Sigmoid colon (tissue), 7 donors: ENCODE measurements at places on chromosomes 4 and X. TPM values are rescaled to one million over a fixed set of nuclear protein-coding genes. Genes with fewer than 3 reads are reported as not detected.
A peak's percentile ranks its signal among the peaks of the same experiment; 100 is the strongest.

RBM3 gene
- total RNA-seq, result 83.9 TPM

IGSF1 gene
- 0.49 TPM for total RNA-seq

CD40LG gene
- total RNA-seq, result 0.36 TPM

DNA sequence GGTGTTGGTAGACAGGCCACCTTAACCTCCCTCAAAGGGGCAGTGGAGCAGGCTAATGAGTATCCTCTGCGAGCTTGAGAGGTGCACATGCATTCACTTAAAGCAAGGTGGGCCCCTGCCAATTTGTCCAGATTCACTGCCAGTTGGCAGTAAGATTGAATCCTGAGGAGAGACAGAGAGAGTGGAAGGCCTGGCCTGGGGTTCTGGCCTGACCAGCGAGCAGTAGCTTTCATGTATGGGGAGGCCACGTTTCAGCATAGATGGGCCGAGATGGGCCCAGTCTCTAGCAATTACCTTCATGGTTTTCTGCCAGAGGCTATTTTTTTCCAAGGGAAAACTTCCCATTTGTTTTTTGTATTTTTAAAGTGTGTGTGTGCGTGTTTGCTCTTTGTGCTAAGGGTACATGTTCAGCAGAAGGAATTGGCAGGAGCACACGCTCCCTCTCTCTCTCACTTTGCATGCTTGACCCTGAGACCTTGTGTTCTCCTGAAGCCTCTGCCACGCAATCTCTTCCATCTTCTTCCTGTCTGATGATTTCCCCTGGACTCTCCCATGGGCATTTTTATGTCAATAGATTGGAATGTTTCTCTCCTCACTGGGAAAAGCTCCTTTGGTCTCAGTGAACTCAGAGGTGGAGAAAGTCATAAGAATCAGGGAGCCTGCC lies 215.8 kb upstream of the SFRP2 start:
- peak; percentile 85 for DNase-seq

- DNase-seq, result peak; percentile 25
Observed at GRCh38 chrX:70044541-70045245, 5.0 kb downstream of the AWAT2 start.

GRCh38 chr4:123418351-123418931 lies 21.8 kb downstream of the SPRY1 start:
- DNase-seq, result no peak
